ENCODE measurements at places on chromosomes 2 and 18. TPM values are rescaled to one million over a fixed set of nuclear protein-coding genes. Genes with fewer than 3 reads are reported as not detected.

Gene EML6
- total RNA-seq, result 2.5 TPM

Gene IKZF2
- 16.5 TPM for total RNA-seq

Gene CNTNAP5
- not detected for total RNA-seq

Gene NAB1
- 39.9 TPM for total RNA-seq

DNA sequence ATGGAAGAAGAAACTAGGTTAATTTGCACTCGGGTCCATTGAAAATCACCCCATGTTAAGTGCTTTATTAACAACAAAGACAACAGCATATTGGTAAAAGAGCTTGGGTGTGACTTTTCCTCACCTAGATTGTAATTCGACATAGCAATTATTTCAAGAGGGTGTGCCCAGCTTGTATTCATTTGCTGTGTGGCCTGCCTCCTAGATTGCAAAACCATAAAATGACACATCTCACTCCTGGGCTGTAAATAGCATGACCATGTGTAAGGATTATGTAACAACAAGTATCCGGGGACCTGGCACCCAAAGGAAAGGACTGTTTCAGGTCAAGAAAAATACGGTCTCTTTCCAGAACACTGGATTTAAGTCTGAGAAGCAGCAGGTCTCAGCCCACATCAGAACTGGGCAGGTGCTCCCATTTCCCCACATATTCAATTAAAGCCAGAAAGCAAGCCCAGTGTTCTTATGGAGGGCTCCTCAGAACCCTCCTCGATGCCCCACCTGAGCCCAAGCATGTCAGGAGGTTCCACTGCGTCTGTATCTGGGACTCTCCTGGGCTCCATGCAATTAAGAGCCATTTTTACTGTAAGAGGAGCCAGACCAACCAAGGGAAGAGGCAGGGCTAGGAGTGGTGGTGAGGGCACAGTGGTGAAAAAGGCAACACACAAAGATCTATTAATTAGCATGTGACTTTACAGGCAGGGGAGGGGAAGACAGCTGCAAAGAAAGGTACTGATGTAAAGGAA, 39.2 kb downstream of the MREG start:
- no peak for DNase-seq

GRCh38 chr2:120299561-120299960, 46.4 kb upstream of the INHBB start:
- DNase-seq, result no peak

Data from lower lobe of right lung (tissue), 2 donors.